Stimulated activated CD4-positive, alpha-beta T cell treated with anti-CD3 and anti-CD28 coated beads, Interleukin-4, amount 100 ng/mL, for 1 hour (primary cell): ENCODE measurements at places on chromosomes 2 and 18.

DNA sequence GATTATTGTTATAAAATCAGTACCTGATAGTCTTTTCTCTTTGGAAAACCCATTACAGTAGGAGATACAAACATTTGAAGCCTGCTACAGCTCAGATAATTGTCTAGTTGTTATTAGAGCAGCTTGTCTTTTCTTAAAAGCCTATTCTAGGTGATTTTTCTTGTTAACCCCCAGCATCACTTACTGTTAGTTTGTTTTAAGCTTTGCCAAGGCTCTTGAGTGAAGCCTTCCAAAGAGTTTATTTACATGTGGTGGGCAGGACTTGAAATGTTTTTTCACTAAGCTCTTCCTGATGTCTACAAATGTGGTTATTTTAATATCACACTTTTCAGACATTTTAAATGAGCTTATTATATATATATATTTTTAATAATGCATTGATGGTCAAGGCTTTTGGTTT lies 791.3 kb downstream of the PLCL1 start:
- no peak for DNase-seq

DNA sequence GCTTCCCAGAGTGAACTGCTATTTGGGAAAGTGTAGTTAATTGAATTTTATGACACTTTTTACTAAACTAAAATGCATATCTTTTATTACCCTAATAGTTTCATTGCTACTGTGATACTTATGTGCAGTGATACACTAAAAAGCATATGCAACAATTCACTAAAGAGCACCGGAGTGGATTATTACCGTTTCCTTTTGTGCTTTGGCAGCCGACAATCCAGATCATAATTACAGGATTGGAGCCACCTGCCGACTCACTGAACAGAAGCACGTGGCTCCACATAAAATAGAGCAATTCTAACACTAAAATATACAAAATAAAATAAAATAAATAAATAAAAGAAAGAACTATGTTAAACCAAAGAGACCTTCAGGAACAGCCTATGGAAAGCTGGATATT lies 583.4 kb downstream of the NRXN1 start:
- no peak for DNase-seq

DNA sequence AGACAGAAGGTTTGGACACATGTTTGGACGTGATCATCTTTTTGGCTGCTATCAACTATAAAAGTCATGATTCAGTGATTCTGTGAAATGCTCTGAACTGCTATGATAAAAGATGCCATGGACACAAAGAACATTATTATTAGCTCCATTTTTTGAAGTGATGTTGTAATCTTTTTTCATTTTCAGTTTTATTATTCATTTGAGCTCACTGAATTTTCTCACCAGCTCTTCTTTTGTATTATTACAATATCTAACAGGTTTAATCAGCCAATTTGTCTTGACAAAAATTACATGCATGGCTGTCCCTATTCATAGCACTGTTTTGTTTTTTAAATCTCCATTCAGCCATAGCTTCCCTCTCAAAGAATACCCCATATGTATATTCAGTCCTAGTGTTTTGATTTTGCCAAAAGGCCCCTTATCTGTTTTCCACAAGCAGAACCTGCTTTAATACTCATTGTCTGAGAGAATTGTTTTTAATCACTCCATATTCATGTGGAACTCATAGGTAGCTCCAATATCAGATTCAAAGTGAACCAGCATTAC lies 314.0 kb upstream of the FAM98A start:
- DNase-seq: no peak

GRCh38 chr2:55401124-55401523 lies 18.5 kb downstream of the CCDC88A start:
- DNase-seq: no peak

DNA sequence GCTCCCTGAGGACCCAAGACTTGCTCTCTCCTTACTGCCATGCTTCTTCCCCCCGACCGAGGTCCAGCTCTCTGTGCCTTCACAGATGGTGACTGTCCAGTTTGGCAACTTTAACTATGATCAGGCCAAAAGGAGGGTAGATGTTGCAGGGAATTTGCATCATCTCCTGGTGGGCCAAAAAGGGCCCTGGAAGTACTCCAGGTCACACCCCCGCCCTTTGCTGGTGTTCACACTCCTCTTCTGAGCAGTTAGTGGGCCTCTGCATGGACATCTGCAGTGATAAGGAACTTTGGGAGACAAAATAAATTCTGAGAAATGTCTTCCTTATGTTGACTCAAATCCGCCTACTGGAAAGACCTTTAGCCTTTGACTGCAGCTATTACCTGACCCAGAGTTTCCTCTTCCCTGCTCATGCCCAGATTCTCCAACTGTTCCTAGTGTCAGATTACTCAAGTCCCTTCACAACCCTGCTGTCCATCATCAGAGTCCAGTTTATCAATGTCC lies 234.4 kb downstream of the LOXHD1 start:
- DNase-seq: no peak

DNA sequence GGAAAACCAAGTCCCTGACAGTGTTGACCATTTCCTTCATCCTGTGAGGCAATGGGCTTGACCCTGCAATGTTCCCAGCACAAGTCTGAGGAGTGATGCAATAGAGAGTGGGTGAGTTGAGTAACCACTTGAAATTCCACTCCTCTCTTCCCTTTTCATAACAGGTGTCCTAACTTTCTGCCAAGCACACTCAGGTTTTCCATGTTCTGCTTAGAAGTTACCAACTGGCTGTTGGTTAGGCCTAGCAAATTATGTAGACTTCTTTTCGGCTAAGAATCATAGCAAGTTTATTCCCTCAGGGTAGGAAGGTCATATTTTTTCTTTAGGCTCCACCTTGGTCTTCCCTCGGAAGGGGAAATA lies 11.5 kb downstream of the GNLY start:
- DNase-seq: no peak

DNA sequence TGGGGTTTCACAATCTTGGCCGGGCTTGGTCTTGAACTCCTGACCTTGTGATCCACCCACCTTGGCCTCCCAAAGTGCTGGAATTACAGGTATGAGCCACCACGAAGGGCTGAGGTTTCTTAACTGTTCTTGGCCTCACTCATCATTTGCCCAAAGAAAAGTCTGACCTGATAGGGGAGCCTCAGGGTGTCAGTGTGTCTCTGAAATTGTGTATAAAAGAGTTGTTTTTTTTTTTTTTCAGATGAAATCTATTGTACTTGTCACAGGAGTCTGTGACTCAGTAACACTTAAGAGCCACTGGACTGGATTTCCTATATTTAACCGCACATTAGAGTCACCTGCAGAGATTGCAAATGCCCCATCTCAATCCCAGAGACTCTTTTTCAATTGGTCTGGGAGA lies 16.9 kb downstream of the PMAIP1 start:
- no peak for DNase-seq
